ENCODE measurements at places on chromosomes 4 and X.

- no peak for DNase-seq
These were observed 91.3 kb upstream of the WDR44 start for GRCh38 chrX:118254611-118255010.

DNA sequence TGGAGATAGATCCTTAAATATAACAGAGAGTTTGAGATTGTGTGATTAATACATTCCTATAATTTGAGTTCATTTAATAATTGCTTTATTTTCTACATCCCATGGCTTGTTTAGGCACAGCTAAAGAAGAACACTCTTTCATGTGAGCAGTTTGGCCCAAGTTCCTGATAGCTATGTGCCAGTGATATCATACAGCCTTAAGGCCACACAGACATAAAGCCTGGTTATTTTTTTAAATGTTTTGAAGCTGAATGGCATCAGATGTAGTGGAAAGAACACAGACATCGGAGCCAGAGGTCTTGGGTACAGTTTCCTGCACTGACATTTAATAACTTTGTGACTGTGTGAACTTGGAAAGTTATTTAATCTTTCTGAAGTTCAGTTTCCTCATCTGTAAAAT, 7.0 kb upstream of the NDNF start:
- DNase-seq = no peak

DNA sequence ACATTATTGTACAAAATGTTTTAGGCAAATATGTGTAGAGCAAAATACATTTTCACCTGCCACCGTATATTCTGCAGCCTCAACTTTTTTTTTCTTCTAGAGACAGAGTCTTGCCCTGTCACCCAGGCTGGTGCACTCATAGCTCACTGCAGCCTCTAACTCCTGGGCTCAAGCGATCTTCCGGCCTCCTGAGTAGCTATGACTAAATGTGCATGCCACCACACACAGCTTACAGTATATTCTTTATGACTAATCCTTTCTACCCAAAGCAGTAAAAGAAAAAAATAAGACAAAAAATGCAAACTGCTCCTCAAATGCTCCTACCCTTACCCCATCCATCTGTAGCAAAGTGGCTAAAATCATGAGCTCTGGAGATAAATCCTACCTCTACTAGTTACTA, 426.3 kb downstream of the KCNIP4 start:
- DNase-seq = no peak

DNA sequence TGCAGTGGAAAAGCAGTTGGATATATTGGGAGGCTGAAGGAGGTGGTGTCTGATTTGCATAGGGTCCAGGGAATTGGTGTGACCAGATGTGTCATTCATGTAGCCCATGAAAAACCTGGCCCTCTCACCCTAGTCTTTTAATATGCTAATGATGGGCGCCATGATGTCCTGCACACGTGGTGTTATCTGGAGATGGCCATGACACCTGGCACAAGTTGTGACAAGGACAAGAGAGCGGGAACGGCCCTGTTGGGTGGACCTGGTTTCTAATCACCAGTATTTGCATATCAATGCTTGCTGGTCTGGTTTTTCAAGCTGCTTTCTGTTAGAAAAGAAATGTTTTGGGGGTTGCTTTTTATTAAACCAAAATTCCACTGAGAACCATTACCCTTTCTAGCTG, 87.4 kb downstream of the ZXDA start:
- no peak for DNase-seq

GRCh38 chrX:45935408-45935807, 609.8 kb downstream of the ZNF674 start:
- DNase-seq = no peak

GRCh38 chrX:150455215-150455608, 92.1 kb downstream of the MAMLD1 start:
- no peak for DNase-seq

- no peak for DNase-seq
These were observed 10.8 kb upstream of the LDB2 start for GRCh38 chr4:16909281-16909680.

GRCh38 chr4:153884325-153884724, 95.4 kb upstream of the SFRP2 start:
- no peak for DNase-seq

DNA sequence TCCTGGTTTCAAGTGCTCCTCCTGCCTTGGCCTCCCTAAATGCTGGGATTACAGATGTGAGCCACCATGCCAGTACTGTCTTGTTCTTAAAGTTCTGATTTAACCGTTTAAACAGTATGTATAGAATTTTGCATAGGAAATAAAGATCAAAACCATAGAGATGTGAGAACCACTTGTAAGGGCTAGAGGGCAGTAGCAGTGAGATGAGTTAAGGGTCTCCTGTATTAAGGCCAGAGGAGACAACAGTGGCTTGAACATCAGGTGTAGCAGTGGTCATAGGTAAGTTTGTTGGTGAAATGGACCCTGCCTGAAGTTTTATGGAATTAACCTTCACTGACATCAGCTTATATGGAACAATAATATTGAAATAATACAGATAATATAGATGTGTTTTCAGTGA, 155.7 kb downstream of the SLC4A4 start:
- no peak for DNase-seq

GRCh38 chr4:151991884-151992167, 231.0 kb upstream of the GATB start:
- DNase-seq = no peak

DNA sequence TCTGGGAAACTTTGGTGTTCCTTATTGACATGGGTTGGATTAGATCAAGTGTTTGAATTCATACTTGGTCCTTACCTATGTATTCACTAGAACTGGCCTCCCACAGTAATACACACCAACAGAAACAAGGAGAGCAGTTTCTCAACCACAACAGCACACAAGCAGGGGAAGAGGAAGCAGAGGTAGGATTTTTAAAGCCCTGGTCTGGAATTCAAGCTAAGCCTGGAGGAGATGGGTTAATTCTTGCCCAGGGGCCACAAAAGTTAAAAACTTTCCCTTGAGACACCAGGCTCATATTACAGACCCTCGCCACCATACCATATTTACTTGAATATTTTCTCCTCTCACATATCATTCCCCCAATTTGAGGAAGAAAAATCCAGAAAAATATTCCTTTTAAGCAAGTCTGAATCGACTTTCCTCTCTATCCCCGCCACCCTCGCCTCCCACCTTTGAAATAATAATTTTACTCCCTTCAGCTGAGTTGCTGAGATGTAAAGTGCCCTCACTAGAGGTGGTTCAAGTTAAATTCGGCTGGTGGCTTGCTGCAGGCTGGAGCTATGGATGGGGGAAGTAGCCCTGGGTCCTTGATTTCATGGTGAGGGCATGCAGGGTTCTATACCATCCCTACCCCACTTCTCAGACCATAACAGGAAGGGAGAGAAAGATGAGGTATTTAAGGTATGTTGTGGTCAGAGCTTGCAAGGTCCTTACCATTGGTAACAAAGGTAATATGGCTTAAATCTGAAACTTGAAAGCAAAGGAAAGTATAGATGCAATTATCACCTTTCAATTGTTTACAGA, 440.2 kb downstream of the INPP4B start:
- DNase-seq = no peak

- DNase-seq = no peak
These were observed 295.4 kb upstream of the FAM241A start for GRCh38 chr4:111849746-111850284.

DNA sequence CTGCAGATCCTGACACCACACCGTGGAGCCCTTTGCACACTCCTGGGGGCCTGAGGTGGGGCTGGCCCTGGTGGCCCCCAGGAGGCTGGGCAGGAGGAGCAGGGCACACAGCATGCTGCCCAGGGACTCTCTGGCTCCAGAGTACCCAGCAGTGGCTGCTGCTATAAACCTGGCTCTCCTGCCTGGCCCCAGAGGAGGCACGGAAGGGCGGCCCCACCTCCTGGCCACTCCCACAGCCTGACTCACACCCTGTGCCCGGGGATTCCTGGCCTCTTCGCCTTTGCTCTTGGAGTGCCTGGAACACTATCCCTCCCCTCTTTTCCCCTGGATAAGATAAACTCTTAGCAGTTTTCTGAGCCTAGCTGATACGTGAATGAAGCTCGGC, at the start of gene PSAPL1:
Gene PSAPL1 (minus strand): TSS at position 165 of the 385 bp plus-strand sequence. CDS start 51 bp downstream, at position 114.
- no peak for DNase-seq

GRCh38 chr4:187090401-187090800, 366.7 kb upstream of the FAT1 start:
- DNase-seq = no peak

GRCh38 chrX:78573630-78574029, 85.5 kb downstream of the RTL3 start:
- no peak for DNase-seq

DNA sequence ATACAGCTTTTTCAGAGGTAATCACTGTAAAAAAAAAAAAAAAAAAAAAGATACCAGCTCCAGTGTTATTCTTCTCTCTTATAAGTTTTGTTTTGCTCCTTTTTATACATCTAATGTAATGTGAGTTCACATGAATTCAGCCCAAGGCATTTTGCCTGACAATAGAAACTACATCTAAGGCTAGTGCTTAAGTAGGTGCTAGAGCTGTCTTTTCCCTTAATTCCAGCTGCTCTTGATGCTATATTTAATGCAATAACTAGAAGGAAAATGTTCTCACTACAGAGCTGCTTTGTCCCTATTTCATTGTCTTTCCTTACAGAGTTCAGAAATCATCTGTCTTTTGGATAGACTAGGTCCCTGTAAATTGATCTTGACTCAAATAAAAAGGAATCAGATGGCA, 150.1 kb downstream of the NAA11 start:
- DNase-seq = no peak

- no peak for DNase-seq
These were observed 10.3 kb upstream of the JCHAIN start for GRCh38 chr4:70676554-70677090.

- DNase-seq = no peak
These were observed 10.2 kb upstream of the CASK start for GRCh38 chrX:41933546-41933945.

GRCh38 chrX:153336121-153336894, 2.4 kb downstream of the ZNF275 start:
- DNase-seq = no peak

GRCh38 chr4:113024388-113024787, 25.1 kb upstream of the ANK2 start:
- no peak for DNase-seq

- DNase-seq = no peak
These were observed 25.6 kb upstream of the MSMO1 start for GRCh38 chr4:165301833-165302232.

DNA sequence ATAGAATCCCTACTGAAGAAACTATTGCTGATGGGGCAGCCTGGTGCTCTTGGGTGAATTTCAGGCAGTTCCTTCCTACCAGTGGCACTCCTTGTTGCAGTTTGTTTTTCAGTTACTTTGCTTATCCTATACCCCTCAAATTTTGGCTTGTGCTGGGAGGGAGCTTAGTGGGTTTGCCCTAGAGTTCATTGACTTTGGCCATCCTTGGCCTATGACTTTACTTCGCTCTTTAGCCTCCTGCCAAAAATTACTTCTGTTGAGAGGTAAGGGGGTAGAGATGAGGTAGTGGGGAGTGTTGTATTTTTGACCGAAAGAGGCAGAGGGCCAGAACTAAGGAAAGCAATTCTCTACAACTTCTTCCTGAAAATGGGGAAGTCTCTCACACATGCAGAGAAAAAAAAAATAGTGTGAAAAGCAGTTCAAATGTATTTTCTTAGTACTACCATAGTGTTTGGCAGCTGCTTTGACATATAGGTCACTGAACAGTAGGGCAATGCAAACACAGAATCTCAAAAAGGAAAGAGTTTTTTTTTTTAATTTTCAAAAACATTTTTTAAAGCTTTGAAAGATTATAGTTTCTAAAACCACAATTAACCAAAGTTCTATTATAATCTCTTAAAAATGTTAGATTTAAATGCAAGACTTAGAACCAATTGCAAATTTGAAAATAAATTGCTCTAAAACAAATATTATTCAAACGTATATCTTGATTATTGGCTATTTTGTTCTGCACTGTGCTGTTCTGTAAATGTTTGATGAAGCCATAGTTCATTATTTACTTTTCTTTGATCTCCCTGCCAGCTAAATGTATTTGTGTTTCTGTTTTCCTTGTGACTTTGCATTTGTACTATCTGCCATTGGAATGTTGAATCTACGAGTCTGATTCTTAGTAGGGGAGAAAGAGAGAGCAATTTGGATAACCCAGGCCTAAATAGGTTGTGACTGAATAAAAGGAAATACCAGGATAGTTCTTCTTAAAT, 73.6 kb downstream of the DCK start:
- DNase-seq = no peak

GRCh38 chr4:153589703-153590595, 94.1 kb upstream of the TLR2 start:
- DNase-seq = no peak

- no peak for DNase-seq
These were observed 33.7 kb upstream of the FGF13 start for GRCh38 chrX:138745196-138745595.

DNA sequence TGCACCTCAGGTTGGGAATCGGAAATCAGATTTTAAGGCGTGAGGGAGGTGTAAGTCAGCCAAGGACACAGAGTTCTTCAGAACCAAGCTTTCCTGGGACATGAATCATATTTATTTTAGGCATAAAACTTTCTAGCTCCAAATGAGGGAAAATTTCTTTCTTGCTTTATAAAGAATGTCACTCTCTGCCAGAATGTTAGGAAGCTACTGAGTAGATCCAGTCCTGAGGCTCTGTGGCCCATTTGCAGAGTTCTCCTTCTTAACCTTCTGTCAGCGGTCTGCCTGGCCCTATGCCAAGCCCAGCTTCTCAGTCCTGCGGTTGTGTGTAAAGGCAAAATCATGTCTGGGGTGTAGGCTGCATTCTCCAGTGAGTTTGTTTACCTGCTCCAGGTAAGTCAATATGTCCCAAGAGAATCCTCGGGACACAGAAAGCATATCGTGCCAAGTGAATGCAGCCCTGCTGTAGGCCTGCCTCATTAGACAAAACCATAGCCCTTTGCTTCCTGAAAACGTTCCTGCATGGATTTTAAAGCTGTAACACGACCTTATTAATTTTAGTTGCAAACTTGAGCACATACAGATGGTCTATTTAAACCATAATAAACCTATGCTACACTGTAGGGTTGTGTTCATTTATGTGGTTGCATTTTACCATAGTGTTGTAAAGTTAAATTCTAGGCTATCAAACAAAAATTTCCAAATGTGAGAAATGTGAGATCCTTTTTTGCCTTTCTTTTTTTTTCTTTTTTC, 29.2 kb upstream of the CCNI start:
- no peak for DNase-seq

- no peak for DNase-seq
These were observed 80.3 kb upstream of the HHIP start for GRCh38 chr4:144565527-144566195.

DNA sequence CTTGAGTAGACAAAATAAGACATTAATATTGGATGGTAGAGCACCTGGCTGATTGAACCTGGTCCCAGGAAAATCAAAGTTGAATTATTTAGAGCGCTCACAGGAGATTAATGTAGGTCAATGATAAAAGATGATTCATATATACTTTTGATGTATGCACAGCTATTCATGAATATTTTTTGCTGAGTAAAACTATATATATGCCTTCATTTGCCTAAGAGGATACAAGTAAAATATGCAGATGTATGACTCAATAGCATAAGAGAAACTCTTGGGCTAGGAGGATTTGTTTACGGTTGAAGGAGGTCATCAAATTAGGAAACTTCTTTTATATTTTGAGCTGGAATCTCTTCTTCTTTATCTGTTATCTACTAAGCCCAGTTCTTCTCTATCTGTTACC, 202.7 kb upstream of the HS3ST1 start:
- DNase-seq = no peak
